ENCODE measurements at places on chromosomes 2 and 18.
A peak's percentile ranks its signal among the peaks of the same experiment; 100 is the strongest.

GRCh38 chr2:69685321-69686048 lies 41.9 kb upstream of the AAK1 start:
- DNase-seq = no peak

DNA sequence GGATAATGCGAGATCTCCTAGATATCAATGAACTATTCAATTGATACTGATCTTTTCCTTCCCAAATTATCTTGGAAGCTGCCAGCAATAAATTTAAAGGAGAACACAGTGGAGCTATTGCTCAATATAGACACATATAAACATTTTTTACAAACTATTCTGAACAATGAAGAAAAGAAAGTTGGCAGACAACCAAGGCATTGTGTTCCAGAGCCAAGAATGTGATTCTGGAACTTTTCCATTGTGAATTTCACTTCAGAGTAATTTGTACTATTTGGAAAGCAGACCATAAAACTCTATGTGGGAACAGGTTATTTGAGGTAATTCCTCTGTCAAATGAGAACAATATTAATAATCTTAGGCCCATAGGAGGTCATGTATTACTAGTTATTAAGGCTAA lies 588.2 kb downstream of the IRS1 start:
- no peak for DNase-seq

GRCh38 chr18:39701055-39701783 lies 2135.6 kb upstream of the CELF4 start:
- DNase-seq = no peak

- DNase-seq = no peak
Measured at GRCh38 chr2:35443087-35443486, 912.5 kb upstream of the CRIM1 start.

DNA sequence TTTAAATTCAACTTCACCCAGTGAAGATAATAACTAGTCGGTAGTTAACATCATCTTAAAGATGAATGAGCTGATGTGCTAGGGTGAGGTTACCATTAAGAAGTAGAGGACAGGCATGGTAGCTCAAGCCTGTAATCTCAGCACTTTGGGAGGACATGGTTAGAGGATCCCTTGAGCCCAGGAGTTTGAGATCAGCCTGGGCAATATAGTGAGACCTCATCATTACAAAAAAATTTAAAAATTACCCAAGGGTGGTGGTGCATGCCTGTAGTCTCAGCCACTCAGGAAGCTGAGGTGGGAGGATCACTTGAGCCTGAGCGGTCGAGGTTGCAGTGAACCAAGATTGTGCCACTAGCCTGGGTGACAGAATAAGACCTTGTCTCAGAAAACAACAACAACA lies 4.7 kb downstream of the GALNT5 start:
- DNase-seq = no peak

- DNase-seq = no peak
Measured at GRCh38 chr18:6955304-6955703, 162.3 kb downstream of the LAMA1 start.

- peak; percentile 45 for DNase-seq
Measured at GRCh38 chr2:128774320-128775216, 455.9 kb upstream of the HS6ST1 start.

DNA sequence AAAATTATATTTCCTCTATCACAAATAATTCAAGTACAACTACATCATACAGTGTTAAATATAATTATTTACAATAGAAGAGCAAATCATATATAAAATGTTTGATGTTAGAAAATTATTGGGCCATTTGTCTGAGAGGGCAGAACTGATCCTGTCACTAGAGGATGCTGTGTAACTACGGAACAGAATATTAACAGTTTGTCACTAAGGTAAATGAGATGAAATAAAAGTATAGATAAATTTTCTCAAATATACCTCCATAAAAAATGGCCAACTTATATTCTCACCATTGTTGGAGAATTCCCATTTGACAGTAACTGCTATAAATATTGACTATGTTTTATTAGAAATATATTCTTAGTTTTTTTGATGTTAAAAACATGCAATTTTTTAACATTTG lies 1067.4 kb upstream of the DDX18 start:
- no peak for DNase-seq

GRCh38 chr2:172438741-172439508 lies 11.5 kb downstream of the ITGA6 start:
- DNase-seq = peak; percentile 67

DNA sequence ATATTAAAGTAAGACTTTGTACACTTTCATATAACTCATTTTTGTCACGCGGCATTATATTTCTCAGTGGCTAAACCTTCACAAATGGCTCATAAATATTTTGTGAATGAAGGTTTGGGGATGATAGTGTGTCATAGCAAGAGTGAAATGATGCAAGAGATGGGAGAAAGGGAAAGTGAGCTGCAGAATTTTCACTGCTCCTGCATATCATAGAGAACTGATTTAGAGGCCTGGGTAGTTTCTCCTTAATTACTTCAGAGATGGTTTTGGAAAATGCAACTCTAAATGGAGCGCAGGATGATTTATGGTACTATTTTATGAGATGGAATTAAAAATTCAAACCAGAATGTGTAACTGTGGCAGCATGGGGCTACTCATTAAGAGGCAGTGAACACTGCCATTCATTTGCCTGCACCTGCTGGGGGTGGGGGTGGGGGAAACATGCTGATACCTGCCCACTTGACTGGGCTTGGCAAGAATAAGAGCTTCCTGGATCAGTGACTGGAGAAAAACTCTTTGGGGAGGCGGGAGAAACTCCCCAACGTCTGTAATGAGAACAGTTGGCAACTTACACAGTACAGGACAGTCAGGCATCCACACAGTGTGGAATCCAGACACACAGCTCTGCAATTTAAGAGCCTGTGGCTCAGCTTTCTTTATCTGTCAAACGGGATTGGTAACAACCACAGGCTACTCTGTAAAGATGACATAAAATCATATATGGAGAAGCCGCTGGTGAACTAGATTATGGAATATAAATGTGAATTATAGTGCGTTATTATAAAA lies 941.9 kb downstream of the SLC4A3 start:
- no peak for DNase-seq

DNA sequence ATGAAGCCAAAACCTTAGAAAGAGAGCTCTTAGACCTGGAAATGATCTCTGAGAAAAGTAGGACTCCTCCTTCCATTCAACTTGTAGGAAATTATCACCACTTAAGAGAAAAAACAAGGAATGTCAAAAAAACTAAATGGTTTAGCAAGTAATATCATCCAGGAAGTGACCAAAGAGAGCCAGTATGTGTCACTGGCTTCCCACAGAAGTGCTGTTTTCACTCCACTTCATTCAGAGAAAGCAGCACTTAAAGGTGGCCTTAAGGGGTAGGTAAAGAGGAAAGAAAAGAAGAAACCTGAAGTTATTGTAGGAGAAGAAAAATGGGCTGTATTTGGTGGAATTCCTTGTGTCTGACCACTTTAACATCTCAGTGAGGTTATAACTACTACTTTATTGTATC lies 414.4 kb upstream of the ETAA1 start:
- DNase-seq = no peak

- DNase-seq = no peak
Measured at GRCh38 chr2:179804206-179804605, 57.2 kb downstream of the ZNF385B start.

- DNase-seq = no peak
Measured at GRCh38 chr2:70340761-70341476, 39.1 kb upstream of the FAM136A start.

DNA sequence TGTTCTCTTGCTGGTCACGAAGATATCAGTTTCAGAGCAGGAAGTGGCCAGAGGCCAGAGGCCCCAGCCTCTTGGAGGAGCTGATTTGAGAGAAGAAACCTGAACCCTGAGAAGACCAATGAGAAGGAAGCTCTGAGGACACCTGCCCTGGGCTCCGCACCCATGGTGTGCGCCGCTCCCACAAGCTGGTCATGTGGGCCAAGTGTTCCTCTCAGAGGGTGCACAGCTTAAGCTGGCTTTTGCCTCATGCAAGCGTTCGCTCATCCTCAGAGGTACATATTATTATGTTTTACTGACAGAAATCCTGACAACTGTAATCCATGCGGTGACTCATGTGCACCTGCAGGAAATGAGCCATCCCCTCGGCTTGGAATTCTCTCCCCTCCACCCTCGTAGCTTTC lies 316.1 kb upstream of the MYT1L start:
- no peak for DNase-seq

DNA sequence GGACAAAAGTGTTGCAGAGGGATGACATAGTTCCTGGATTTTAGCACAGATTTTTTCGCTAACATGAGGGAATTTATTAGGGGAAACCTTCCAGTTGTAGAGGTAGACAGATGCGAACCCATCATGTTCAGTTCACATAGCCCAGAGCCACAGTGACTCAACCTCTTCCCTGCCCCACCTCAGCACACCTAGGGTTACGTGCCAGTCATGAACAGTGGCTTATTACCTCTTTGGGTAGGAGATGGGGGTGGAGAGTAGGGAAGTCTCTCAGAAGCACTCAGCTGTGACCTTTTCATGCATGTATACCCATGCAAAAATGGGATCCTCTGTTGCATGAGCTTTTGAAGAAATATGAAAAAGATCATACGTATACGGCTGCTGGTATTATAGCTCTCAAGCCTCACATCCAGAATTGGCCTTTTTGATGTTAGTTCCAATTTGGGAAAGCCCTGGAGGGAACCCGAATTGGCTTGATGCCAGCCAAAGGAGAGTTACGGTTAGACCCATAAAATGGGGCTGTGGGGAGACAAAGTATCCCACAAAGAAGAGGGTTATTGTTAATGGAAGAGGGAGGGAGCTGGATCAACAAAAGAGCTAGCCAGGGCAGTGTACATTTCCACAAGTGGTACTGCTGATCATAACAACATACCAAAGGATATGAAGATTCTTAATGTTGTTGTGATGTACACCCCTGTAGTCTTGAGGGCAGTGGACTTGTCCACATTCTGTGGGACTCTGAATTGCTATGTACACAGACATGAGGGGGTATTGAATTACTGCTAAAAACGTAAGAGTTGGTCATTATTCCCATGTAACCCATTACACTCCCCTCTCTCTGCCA lies 4.9 kb downstream of the TANC1 start:
- DNase-seq = no peak

DNA sequence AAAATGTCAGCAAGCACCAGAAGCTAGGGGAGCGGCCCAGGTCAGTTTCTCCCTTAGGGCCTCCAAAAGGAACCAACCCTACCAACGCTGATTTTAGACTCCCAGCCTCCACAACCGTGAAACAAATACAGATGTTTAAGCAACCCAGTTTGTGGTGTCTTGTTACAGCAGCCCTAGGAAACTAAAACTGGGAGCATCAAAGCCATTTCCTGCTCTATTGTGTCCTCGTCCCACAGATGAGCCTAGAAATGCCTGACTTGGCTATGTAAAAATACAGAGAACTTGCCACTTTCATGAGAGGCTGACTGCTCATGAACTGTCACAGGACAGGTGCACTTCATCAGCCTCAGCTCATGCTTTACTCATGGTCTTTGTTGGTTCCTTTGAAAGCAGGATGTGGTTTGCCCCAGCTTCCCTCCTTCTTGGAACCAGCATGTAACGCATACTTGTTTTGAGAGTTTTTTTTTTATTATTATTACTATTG lies 97.6 kb upstream of the SLC39A10 start:
- DNase-seq = no peak

DNA sequence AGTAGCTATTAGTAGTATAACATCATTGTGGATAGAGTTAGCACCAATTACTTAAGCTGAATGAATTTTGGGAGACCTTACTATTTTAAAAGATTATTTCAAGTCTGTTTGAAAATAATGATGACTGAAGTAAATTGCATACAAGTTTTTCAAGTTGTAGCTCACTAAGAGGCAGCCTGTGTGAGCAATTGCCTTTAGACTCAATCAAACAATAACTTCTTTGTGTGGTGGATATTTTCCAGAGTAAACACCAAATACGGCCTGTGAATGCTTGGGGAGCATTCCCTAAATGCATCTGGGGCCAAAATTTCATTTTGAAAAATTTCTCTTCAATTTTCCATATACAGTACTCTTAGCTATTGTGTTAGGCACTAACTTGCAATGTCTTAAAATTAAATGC lies 7.9 kb downstream of the SERPINB12 start:
- no peak for DNase-seq

- DNase-seq = no peak
Measured at GRCh38 chr2:120355780-120356266, 9.9 kb downstream of the INHBB start.

DNA sequence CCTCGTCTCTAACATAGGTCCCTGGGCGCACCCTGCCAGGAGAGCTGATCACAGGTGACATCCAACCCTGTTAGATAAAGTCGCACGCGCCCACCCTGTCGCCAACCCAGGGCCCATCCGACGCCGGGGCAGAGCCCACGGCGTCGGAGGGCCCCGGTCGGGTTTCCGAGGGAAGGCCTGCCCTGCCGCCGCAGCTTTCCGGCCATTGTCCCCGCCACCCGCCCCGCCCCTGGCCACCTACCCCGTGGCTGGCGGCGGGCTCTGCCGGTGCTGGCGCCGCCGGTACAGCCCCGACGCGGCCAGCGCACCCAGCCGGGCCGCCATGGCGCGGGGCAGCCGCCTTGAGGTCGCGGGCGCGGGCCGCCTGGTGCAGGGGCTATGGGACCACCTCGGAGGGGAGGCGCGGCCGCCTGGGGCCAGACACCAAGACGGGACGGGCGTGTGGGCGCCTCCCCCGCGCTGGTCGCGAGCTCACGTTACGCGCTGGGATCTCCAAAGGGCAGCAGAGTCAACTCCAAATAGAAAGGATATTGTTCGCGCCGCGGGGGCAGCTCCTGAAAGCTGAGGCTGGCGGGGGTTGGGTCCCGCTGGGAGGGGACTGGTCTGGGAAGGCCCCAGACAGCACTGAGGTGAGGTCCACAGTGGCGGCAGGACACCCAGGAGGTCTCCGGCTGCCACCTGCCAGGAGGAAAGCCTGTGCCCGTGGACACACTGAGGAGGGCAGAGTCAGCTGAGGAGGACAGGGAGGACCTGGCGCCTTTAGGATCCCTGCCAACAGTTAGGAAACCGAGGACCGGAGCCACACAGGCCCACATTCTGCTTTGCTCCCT lies 11.1 kb downstream of the LIMS2 start:
- DNase-seq = peak; percentile 66

DNA sequence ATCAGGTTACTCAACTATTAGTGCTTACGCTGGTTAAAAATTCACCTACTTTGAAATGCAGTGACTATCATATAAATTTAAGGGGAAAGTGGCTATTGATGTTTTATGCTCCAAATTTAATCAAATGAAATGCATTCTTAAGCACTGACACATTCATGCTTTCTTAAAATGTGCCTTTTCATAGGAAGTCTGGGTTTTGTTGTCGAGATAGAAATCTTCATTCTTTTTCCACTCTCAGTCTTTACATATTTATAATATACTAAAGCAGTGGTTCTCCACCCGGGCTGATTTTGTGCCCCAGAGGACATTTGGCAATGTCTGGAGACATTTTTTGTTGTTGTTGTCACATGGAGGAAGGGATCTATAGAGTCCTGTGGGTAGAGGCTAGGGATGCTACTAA lies 167.9 kb downstream of the PAX3 start:
- no peak for DNase-seq

GRCh38 chr2:209236377-209236776 lies 187.5 kb upstream of the MAP2 start:
- no peak for DNase-seq
